ENCODE measurements at places on chromosomes 13 and 19.
A peak's percentile ranks its signal among the peaks of the same experiment; 100 is the strongest.

DNA sequence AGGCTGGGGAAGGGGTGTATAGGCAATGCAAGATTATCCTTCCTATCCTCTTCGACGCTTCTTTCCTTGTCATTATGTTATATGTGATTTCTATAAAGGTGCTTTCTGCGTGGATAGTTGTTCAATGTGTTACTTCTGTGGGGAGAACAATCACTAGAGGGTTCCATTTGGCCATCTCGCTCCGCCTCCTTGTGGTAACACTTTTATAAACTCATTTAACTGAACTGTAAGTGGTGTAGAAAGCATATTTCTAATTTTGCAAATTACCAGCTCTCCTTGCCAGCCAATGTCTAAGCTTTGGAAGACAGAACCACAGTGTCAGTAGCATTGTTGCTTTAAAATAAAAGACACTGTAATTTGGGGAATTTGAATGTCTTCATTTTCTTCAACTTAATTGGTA lies 1093.7 kb upstream of the MIR17HG start:
- DNase-seq = no peak

- DNase-seq = no peak
These were observed 91.7 kb downstream of the GADD45B start for GRCh38 chr19:2567580-2567979.

DNA sequence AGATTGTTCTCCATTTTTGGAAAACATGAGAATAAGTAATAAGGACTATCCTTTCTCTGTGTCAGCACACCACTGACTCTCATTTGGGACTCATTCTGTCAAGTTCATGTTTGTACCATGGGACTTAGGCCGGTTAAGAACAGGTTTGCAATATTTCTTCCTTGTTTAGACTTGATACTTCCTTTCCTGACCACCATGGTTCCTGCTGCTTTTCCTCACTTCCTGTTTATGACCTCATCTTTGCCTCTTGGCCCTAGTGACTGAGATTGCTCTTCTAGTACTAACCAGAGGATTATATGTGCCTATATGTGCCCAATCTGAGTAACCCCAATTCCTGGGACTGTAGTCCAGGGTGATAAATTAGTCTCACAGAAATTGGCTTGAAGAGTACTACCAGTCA lies 32.5 kb upstream of the NDFIP2 start:
- DNase-seq = no peak

DNA sequence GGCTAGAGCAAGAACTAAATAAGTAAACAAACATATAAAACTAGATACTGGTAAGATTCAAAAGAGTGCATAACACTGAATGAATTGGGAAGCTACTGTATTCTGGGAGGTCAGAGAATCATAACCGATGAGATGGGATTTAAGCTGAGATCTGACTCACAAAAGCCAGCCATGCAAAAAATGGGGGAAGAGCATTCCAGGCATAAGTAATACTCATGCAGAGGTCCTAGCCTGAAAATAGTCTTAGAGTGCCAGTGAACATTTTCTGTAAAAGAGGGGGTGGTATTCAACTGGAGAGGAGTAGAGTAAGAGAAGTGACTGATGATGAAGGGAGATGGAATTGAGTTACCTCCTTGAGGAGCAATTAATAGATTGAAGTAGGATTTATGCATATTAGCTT lies 872.0 kb upstream of the GPC6 start:
- no peak for DNase-seq

DNA sequence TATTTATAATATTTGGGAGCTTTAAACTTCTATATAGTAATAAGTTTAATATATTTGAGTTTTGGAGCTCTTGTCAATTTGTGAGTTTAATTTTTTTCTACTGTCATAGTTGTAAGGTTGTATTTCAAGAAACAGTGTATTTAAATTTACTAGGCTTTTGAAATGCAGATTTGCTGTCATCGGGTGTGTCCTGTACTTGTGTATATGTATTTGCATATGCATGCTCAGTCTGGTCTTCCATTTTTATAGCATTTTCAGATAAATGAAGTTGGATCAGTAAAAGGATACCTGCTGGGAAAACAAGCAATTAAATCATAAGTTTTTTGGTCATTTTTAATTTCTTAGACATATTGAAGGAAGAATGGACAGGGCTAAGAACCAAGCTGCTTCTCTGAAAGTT lies 33.1 kb downstream of the SLAIN1 start:
- DNase-seq = no peak

DNA sequence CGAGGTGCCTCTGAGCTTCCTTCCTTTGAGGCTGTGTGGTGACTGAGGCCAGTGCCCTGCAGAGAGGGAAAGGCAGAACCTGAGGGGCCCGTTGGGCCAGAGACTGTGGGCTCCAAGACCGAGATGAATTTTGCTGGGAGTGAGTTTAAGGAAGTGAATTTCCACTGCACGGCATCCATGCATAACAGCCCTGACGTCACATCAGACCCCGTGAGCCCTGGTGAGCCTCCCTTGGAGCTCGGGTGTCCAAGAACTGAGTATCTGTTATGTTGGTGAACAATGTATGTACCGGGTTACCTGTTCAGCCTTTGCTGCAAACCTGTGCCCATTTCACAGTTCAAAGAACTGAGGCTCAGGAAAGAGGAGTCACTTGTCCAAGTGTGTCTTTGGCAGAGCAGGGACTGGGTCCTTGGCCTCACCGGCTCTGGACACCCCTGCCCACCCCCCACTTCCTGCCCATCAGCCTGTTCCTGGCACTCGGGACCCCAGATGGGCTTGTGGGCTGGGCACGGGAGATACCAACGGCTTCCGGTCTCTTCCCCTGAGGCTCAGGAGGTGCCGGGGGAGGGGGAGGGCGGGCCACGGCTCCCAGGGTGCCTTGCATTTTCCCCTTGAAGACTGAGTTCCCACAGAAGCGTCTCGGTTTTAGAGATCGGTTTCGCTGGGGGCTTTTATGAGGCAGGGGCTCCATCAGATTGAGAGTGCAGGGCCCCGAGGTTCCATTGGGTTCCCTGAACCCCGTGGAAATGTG lies 33.7 kb downstream of the NFILZ start:
- DNase-seq = peak; percentile 31

DNA sequence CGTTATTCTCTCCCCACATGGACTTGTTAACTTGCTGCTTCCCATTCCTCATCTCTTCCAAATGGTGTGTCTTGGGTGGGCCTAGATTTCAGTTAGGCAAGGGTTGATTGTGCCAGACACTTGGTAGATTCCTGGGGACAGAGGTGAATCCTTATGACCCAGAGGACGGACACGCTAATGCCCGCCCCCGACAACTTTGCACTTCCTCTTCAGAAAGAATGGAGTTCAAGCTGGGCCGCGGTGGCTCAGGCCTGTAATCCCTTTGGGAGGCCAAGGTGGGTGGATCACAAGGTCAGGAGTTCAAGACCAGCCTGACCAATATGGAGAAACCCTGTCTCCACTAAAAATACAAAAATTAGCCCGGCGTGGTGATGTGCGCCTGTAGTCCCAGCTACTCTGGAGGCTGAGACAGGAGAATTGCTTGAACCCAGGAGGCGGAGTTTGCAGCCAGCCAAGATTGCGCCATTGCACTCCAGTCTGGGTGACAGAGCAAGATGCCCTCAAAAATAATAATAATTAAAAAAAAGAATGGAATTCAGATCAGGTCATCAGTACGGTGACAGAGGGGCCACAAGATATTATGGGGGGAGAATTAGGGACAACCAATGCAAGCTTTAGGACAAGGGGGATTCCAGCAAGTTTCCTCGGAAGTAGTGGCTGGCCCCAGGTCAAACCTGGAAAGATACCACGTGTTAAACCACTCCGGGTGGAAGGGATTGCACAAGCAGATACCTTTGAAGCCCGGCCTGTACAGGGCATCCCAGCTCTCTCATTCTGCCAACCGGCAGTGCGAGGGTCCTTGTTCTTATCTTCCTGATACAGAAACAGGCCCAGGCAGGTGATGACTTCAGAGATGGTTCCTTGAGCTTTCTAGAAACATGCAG lies 2.7 kb downstream of the MYO9B start:
- DNase-seq = no peak

DNA sequence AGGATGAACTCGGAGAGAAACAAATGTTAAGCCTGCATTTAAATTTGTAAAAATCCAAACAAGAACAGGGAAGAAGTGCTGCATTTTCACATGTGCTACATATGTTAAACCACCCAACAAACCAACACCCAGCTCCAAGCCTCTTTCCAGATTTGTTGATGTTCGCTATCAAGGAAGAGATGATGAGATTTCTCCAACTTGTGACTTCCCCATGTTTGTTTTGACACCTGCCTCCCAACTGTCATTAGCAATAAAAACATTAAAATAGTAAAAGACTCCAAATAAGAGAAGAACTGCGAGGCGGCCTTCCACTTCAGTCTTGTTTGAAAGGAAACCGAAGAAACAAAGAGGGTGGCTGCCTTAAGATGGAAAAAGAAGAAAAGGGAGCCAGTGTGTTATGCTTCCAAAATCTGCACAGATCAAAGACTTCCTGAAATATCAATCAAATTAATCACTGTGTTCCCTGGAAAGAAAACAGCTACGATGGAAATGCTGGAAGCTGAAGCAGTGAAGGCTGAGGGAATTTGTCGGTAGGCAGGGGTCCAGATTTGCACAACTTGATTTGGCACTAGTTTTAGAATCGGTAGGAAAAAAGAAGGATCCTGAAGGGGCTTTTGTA lies 14.0 kb upstream of the GGACT start:
- no peak for DNase-seq

DNA sequence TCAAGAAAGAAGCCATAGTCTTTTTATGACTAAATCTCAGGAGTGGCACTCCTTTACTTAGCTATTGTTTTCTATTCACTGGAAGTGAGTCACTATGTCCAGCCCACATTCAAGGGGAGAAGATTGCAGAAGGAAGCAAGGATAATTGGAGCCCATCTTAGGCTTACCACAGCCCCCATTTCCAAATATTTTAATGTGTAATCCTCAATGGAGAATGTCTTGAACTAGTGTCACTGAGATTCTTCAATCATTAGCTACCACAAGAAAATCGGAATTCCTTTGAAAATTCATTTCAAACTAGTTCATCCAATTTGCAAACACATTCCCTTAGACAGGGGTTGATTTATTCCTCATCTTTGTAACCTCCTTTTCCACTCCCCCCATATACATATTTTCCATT lies 84.7 kb downstream of the DLEU7 start:
- no peak for DNase-seq

DNA sequence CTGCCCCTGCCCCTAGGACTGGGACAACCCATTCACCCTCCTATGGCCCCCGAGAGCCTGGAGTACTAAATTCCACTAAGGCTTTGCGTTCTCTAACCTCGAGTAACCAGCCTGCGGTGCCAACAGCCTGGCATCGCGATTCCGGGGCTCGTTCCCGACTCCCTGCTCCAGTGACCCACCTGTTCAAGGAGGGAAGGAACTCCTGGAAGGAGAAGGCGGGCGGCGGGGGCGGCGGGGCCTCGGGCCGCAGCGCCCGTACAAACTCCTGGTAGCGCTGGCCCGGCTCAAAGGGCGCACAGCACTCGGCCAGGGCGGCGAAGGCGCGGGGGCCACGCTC lies 6.3 kb downstream of the GMIP start:
- no peak for DNase-seq

GRCh38 chr19:49327878-49328544 lies 3.0 kb upstream of the SLC6A16 start:
- DNase-seq = no peak

- DNase-seq = no peak
These were observed 30.6 kb upstream of the ISYNA1 start for GRCh38 chr19:18468517-18468916.

GRCh38 chr19:52369559-52370340 lies at the start of gene ZNF880:
ZNF880 (plus strand) TSS chr19:52369923; CDS start chr19:52369966, 43 bp downstream.
- DNase-seq = peak; percentile 83

DNA sequence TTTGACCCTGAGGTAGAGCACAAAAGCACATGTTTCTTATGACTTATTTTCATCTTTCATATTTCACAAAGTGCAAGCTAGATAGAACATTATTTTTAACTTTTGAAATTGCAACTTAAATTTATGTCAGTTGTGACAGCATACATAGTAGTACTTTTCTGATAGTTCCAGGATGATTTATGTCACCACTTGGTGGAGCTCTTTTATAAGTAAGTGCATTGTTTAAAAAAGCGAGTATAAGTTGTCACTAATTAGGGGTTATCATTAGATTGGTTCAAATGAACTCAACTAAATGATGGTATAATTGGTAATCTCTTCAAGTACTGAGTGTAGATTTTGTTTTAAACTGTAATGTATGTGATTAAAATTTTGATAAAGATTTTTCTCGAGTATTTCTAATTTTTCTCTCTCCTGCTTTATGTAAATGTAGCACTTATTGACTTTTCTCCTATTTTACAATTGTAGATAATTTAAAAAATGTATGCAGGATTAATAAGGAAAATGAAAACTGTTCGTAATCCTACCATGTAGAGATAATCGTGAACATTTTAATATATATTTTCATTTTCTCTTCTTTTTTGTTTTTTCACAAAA lies 31.1 kb downstream of the RB1 start:
- no peak for DNase-seq

- DNase-seq = no peak
These were observed 3.2 kb upstream of the GRTP1 start for GRCh38 chr13:113367020-113367560.

GRCh38 chr13:102869948-102870676 lies 24.3 kb downstream of the ERCC5 start:
- no peak for DNase-seq

Measured in stimulated activated CD8-positive, alpha-beta memory T cell treated with anti-CD3 and anti-CD28 coated beads, Interleukin-15, amount 100 ng/mL, for 48 hours (primary cell).